ENCODE measurements at places on chromosomes 12 and 14.

DNA sequence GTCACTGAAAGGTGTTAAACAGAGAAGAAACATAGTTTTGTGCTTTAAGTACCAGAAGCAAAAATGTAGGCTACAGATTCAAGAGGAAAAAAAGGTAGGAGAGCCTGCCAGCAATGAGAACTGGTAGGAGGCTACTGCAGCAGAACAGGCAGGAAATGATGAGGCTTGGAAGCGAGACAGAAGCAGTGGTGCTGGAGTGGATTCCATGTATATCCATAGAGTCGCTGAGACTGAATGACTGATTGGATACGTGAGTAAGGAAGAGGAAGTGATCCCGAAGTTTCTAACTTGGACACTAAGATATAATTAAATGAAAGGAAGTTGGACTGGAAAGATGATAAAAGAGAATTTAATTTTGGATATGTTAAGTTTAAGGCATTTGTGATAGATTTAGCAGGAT, 45.0 kb upstream of the CCDC91 start:
- no peak for DNase-seq

DNA sequence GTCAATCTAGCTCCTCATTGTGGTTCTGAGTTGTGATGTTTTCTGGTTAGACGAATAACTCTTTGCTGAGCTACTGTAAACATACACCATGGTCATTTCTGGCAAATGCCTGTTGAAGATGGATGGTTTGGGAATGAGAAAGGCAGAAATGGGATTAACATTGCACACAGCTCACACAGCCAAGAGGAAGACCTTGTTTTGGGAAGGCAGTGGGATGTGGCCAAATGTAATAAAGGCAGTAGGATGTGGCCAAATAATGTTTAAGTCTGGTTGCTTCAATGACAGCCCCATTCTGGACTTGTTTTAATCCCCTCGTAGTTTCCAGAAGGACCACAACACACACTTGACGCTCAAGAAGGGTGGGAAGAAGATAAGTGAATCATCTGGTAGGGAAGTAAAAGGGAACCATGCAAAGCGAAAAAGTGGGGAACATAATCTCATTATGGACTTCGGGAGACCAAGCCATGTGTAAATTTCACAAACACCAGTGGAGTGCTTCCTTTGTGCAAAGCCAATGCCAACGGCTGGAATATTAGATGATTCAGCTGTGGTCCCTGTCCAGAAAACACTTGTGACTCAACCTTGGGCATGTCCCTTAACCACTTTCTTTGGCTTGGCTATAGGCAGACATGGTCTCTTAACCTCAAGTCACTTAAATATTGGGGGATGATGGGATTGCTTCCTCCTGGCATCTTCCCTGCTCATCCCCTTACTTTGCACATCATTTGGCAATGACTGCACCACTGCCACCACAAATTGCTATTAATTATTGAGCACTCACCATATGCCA, 284.4 kb upstream of the CRY1 start:
- DNase-seq, result no peak

DNA sequence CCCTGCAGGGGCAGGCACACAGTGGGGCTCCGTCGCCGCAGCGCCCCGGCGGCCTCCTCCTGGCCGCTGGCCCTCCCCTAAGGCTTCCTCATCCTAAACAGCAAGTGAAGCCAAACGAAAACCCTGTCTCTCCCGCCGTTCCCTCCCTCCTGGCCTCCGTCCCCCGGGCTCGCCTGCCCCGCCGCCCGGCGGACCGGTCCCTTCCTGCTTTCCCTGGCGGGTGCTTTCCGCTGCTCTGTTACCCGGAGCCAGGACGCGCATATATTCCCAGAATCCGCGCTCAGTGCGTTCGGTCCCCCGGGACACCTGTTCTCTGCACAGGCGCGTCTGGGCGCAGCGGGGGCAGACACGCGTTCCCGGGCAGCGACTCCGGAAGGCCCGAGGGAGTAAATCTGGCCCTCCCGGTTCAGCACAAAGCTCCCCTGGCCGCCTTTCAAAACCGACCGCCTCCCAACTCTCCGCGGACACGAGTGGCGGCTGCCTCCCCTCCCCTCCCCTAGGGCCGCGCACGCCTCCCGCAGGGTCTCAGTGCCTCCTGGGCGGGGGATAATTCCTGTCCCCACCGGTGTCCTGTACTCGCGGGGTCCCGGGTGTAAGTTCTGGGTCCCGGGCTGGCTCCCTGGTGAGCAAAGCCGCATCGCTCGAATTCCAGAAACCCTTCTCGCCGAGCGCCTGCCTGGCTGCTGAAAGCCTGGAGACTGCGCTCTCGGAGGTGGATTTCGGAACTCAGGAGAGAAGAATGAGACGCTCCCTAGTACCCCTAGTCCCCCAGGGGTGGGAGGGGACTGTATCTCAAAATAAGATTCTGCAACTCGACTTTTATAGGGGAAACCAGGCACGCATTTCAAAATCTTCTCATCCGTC, 21.4 kb upstream of the CEP170B start:
- peak; percentile 79 for DNase-seq

DNA sequence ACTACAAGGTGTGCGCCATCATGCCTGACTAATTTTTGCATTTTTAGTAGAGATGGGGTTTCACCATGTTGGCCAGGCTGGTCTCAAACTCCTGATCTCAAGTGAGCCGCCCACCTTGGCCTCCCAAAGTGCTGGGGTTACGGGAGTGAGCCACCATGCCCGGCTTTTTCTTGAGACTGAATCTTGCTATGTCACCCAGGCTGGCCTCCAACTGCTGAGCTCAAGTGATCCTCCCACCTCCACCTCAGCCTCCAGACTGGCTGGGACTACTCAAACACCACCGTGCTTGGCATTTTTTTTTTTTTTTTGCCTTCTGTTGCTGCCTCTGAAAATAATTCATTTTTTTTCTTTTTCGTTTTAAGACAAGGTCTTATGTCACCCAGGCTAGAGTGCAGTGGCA, 8.2 kb upstream of the ESPL1 start:
- DNase-seq, result no peak

GRCh38 chr12:24778486-24779304, 170.2 kb downstream of the BCAT1 start:
- no peak for DNase-seq

GRCh38 chr14:52741865-52742264, 11.9 kb downstream of the STYX start:
- no peak for DNase-seq

GRCh38 chr12:8912914-8913313, 1.4 kb upstream of the PHC1 start:
- no peak for DNase-seq

GRCh38 chr12:128543971-128544370, 277.0 kb downstream of the TMEM132C start:
- DNase-seq, result no peak

- DNase-seq, result no peak
Observed at GRCh38 chr14:81211844-81212243, 8.9 kb downstream of the GTF2A1 start.

DNA sequence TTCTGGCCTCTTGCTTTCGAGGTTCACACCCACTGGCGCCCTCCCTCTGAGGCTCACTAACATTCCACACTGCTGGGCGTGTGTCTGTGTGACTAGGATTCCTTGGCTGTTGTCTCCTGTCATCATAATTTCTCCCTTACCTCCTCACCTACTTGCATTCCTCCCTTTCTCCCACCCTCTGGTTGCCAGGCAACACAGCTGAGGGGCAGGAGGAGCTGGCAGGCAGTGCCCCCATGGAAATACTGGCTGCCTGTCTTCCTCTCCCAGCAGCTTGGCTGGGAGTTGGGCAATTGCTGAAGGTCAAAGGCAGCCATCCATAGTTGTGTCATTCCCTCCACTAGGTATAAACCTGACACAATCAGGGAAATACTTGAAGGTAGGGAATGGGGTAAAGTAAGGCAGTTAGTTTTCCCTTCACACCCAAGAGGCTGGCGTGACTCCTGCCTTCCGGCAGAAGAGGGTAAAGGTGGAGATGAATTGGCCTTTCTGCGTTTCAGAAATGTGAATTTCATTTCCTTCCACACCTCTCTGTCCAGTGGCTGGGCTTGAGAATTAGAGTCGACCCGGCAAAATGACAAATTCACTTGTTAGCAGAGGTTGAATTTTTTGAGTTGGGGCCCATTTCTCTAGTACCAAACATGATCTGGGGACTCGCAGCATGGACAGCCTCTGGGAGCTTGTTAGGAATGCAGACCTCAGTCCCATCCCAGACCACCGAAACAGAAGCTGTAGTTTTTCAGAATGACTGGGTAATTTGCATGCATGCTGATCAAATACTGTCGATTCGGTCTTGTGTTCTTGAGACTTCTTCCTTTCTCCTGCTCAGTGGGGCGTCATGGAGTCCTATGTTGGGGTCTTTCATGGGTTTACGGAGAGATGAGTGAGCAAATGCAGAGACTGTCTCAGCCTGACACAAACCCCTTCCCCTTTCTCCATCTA, 24.3 kb upstream of the EMP1 start:
- peak; percentile 86 for DNase-seq

DNA sequence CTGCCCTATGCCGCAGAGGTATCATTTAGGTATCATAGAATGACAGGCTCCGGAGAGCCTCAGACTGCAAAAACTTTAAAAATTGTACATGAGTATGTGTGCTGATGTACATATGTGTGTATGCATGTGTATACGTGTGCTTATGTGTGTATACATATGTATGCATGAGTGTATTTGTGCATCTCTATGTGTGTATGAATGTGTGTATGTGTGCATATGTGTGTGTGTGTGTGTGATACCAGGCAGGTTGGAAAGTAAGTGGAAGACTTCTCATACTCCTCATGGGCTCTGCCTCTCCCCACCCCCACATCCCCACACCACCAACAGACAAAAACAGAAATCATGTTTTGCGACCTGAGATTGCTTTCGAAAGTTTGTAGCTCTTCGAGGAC, 621 bp upstream of the TMEM117 start:
- no peak for DNase-seq

DNA sequence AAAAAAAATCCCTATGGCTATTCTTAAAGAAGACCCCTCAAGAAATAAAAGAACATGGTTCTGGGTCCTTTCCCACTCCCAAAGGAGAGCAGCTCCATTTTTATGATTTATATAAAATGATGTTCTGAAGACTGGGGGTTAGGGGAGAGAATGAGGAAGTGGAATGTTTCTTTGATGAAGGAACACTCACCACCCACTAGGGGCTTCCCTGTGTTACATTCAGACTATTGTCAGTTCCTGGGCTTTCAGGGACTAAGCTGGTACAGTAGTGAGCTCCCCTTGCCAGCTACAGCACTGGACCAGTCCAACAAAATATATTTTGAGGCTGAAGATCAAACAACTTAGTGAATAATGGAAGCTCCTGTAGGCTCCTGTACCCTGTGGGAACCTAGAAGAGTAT, 98.9 kb downstream of the HMGA2 start:
- DNase-seq, result no peak

DNA sequence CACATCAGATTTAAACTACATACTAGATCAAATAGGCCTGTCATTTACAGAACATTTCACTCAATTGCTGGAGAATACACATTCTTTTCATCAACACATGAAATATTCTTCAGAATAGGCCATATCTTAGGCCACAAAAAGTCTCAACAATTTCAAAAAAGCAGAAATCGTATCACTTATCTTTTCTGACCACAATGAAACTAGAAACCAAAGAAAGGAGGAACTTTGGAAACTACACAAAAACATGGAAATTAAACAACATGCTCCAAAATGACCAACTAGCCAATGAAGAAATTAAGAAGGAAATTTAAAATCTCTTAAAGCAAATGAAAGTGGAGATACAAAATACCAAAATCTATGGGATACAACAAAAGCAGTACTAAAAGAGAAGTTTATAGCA, 35.1 kb downstream of the PARP11 start:
- DNase-seq, result no peak

DNA sequence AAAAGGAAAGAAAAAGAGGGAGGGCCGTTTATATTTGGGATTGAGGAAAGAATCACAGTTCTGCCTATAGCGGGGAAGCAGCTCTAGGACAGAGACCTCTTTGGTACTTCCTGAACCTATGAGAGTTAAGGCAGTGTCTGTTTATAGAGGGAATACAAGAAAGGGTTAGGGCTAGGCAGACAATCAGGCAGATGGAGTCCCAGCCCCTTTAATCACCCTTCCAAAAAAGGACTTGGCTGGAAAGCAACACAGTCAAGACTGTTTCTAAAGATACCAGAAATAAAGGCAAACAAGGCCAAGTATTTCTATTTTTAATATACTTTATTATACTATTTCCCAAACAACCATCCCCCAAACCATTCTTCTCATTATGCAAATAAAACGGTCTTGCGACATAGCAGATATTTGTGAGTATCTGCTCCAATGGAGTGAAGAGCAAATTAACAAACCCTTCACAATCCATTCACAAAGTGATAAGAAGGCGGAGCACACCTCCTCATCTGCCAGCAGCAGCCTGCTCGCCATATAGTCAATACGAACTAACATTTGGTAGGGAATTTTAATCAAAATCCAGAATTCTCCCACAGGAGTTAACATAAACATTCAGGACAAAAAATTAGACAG, 697 bp upstream of the GRIP1 start:
- no peak for DNase-seq

GRCh38 chr12:79299447-79300198, 391.1 kb downstream of the PAWR start:
- no peak for DNase-seq

DNA sequence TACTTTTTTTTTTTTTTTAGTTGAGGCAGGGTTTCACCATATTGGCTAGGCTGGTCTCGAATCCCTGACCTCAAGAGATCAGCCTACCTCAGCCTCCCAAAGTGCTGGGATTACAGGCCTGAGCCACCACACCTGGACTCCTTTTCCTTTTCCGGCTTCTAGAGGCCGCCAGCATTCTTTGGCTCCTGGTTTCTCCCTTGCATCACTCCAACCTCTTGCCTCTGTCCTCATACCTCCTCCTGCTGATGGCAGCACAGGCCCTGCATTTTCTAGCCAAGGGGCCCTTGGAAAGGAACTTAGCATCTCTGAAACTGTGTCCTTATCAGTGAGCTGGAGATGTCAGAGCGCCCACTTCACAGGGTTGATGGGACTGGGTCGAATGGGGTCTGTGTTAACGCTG, 53.3 kb downstream of the MAP1LC3B2 start:
- DNase-seq, result no peak

DNA sequence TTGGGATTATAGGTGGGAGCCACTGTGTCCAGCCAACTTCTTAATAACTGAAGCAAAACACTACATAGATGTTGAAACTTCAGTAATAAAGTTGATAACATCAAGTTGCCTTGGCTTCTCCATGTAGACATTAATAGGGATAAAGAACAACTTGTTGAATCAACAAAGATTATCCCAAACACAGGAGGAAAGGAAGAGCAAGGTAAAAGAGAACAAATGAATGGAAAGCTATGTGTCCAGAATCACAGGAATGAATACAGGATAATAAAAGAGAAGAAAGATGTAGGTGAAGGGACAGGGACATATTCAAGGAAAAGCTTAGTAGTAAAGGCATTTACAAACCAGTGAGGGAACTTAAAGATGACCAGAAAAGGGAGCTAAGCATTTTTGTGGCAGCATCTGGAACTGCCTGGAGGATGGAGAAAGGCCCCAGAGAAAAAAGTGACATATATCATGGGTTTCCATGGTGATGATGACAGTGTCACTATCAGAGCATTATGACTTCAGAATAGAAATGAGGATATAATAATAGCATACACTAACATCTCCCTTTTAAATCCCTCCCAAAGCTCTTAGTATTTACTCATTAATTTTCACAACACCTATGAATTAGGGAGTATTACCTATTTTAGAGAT, 24.0 kb upstream of the MDM1 start:
- no peak for DNase-seq

All from posterior vena cava (tissue), 2 donors.